ENCODE measurements at places on chromosomes 6 and 20.

DNA sequence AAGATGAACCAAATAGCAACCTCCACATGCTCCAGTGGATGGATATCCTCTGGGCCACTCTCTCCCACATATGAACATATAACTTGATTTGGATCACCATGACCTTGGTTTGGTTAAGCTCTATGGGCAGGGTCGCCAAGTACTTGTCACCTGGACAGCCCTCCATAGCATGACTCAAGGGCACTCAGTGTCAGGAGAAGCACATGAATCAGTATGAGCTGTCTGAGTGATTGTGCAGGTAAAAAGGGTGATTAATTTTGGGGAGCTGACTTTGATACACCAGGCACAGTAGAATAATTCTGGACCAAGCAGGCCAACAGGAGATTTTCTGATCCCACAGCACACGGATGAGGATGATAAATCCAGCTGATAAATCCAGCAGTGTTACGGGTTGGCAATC is 74.4 kb downstream of the OPRM1 start:
- no peak for DNase-seq

DNA sequence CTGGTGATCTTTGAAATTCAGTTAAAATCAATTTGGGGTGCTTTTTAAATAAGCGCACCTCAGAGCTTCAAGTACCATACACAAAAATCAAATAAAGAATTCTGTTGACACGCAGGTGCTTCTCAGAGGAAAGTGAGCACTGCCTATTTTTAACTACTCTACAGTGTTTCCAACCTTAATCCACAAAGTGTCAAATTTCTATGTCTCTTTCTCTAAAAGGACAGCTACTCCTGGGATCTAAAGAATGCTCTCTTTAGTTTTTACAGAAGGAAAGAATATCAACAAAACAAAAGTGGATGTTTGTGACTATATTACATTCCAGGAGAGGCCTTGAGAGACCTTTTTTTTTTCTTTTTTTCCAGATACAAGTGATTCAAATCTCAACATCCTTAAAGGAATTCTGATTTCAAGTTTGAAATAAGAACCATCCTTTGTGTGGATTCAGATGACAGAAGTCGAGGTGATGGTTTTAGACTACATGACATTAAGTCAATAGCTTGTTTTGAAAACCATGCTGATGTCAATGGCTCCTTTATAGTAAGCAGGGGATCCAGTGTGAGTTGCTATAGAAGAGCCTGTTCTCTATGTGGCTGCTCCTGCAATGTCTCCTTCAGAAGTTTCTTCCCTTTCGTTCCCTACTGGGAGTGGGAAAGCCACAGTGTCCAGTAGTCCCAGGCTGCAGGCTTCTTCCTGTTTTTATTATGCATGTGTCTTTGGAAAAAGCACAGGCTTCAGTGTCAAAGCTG is 67.2 kb upstream of the DEFB112 start:
- DNase-seq, result no peak

- no peak for DNase-seq
Measured at GRCh38 chr20:35020108-35020928, 64.7 kb downstream of the MYH7B start.

DNA sequence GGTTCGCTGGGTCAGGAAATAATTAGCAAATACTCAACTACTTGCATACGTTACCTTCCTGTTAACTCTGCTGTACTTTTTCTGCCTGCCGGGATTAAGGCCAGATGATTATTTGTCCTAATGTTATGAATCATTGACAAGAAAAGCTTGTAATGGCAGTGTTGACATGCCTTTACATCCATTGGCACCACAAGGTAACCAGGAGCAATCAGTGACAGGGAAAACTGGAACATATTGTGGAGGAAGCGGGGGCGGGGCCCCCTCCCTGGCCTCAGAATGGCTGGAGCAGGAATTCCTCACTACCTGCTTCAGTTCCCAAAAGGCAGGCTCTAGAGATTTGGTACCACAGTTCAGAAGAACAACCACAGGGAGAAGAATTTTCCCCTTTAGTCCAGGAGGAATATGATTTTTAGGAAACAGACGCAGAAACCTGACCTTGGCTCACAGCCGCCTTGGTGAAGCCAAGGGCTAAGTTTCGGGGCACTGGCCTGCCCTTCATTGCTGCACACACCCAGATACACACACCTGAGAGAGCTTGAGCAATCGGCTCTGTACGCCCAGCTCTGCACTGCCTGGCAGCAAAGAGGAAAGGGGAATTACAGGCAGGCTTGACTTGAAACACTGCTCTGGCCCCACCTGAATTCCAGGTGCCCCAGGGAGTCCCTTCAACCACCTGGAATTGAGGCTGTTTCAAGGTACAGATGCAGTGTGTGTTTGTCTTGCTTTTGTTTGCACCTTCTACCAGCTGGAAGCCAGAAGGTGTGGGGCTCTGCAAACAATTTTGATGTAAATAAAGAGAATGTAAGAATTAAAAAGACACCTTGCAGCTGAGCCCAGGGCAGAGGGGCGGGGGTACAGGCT is 89.8 kb downstream of the MYB start:
- DNase-seq, result no peak

DNA sequence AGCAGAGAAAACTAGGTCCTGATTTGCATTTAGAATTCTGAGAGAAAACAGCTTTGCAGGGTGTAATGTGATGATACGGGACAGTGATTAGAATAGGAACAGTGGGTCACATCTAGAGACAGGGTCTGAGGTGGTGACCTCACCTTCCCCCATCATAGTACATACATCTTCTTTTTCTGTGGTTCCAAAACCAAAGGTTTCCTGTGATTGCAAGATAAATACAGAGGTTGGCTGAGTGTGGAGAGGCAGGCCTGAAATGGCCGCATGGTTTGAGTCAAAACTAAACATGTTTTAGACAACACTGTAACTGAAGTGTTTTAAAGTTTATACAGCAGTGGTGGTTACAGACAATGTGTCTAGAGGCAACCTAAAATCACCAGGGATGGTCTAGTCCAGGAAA is 10.4 kb upstream of the NT5DC1 start:
- DNase-seq, result no peak

- no peak for DNase-seq
Measured at GRCh38 chr6:88761237-88762031, 202.0 kb downstream of the RNGTT start.

- no peak for DNase-seq
Measured at GRCh38 chr6:131640100-131640499, 3.0 kb downstream of the ENPP3 start.

DNA sequence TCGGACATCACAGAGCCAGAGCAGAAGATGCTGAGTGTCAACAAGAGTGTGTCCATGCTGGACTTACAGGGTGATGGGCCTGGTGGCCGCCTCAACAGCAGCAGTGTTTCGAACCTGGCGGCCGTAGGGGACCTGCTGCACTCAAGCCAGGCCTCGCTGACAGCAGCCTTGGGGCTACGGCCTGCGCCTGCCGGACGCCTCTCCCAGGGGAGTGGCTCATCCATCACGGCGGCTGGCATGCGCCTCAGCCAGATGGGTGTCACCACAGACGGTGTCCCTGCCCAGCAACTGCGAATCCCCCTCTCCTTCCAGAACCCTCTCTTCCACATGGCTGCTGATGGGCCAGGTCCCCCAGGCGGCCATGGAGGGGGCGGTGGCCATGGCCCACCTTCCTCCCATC is 11.4 kb upstream of the ZBTB9 start:
- DNase-seq, result no peak

DNA sequence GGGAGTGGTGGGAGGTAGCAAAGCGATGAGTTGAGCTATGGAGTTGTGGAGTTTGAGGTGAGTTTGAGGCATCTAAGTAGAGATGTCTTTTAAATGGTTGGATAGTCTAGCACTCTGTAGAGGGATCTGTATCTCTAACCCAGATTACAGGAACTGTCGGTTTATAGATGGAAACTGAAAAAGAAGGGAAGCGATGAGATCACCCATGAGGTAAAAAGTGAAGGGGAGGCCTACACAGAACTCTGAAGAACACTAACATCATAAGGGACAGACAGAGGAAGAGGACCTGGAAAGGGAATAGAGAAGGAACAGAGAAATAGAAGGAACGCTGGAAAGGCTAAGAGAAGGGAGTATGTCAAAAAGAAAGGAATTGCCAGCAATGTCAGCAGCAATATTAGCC is 2.5 kb downstream of the HINT3 start:
- DNase-seq, result no peak

DNA sequence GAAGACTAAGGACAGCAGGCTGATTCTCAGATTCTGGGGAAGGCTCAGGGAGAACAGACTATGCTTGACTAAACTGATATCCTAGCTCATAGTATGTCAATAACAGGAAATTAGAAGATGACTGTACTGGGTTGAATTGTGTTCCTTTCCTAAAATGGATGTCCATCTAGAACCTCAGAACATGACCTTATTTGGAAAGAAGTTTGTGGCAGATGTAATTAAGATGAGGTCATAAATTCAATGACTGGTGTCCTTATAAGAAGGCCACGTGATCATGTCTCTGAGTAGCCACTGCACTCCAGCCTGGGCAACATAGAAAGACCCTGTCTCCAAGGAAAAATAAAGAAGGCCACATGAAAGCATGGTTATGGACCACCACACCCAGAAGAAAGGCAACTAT is 113.9 kb upstream of the STMND1 start:
- no peak for DNase-seq

- DNase-seq, result no peak
Measured at GRCh38 chr6:5547556-5547955, 286.2 kb downstream of the FARS2 start.

- DNase-seq, result no peak
Measured at GRCh38 chr20:14829906-14830305, 492.5 kb upstream of the FLRT3 start.

DNA sequence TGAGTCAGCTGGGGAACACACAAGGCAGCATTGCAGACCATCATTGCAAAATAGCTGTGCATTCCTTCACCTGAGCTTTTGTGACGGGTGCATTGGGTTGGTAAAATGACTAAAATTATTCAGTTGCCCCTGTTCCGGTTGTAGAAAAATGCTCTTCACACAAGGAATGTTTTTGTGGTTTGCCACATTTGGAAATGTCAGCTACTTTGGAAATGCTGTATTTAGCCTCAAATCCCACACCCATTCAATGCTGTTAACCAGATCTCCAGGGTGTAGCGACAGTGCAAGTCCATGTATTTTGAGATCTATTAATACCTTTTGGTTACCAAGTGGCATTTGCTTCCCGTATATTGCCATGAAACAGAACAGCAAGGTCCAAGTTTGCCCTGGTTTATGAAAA is 201.2 kb downstream of the FOXA2 start:
- DNase-seq, result no peak

DNA sequence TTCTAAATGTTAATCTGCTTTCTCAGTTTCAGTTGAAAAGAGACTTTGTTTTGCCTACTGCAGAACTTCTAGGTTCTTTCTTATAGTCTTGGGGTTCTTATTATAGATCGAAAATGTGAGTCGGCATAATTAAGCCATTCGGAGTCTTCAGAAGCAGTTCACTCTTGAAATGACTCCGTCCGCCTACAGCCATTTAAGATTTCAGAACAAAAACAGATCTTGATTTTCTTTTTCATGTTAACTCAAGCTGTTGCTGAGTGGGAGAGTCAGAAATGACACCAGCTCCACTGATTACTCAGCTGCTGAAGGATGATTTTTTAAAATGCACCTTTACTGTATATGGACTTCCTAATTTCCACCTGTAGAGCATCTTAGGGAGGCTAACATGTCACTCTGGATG is 15.9 kb downstream of the PRDM1 start:
- no peak for DNase-seq

DNA sequence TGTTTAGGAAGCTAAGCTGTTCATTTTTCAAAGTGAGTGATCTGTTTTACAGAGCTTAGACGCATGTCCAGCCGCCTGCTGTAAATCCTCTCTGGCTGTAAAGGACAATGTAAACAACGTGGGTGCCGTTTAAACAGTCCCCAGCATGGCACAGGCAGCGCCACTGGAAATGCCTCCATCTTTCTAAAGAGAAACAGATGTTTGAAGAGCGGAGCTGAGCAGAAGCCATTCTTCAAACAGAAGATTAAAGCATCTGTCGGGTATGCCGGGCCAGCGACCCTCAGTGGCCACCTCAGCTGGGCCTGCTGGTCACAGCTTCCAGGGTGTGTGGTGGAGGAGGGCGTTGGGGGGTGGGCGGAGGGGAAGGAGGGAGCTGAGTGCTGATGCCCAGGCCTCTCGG is 138.6 kb downstream of the ERMARD start:
- no peak for DNase-seq

GRCh38 chr6:78101387-78101786 is 448.5 kb downstream of the MEI4 start:
- no peak for DNase-seq

DNA sequence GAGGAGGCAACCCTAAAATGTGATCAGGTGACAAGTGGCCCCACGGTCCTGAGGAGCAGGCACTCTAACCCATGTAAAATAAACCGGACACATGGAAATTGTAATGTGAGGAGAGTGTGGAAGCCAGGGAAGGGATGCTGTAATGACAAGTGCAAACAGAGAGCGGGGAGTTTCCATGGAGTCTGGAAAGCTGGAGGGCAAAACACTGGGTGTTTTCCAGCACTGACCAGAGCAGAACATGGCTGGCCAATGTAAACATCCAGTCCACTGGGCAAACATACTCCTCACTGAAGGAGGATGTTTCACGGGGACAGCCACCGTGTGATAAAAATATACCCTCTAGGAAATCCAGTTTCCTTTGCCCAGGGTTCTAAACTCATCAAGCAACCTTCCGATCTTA is 219.0 kb upstream of the JARID2 start:
- DNase-seq, result no peak

DNA sequence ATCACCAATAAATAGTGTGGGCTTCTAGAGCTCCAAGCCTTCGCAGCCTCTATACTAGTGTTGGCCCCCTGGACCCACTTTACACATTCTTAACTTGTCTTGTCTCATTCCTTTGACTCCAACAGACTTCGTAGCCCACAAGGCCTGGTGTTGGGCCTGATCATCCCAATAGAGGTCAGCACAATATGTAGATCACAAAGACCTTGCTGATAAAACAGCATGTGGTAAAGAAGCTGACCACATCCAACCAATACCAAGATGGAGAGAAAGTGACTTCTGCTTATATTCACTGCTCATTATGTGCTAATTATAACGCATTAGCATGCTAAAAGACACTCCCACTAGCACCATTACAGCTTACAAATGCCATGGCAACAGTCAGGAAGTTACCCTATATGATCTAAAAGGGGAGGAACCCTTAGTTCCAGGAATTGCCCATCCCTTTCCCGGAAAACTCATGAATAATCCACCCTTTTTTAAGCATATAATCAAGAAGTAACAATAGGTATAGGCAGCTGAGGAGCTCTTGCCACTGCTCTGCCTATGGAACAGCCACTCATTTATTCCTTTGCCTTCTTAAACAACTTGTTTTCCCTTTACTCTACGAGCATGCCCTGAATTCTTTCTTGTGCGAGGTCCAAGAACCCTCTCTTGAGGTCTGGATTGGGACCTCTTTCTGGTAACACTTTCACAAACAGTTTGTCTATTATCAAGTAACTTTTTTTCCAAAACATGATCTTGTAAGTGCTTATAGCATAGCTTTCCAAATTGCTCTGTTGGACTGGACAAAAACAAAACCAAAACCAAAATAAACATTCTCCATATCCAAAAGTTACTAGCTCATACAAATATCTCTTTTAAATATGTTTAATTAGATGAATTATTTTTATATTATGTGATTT is 54.6 kb upstream of the ECHDC1 start:
- DNase-seq, result no peak

Measured in CMK (cell line).